ENCODE measurements at places on chromosomes 7 and 10.

DNA sequence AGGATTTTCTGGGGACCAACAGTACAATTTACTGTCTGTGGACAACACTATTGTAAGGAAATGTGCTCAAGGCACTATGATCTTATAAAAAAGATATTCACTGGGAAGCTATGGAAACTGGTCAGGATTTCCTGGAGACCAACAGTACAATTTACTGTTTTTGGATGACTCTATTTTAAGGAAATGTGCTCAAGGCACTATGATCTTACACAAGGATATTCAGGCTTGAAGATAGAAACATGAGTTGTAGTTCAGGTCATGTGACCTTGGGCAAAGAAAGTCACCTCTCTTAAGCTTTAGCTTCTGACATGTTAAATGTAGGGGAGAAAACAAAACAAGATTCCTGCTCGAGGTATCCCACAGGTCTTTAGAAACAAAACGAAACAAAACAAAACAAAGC, 1.7 kb upstream of the ITPRID1 start:
- no peak for DNase-seq

DNA sequence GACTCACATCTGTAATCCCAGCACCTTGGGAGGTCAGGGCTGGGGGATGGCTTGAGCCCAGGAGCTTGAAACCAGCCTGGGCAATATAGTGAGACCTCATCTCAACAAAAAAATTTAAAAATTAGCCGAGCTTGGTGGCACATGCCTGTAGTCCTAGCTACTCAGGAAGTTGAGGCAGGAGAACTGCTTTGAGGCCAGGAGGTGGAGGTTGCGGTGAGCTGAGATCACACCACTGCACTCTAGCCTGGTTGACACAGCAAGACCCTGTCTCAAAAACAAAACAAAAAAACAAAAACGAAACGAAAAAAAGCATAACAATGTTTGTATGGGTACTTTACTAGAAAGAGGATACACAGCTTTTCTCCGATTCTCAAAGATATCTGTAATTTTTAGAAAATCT, 31.8 kb downstream of the WNT16 start:
- DNase-seq: no peak

DNA sequence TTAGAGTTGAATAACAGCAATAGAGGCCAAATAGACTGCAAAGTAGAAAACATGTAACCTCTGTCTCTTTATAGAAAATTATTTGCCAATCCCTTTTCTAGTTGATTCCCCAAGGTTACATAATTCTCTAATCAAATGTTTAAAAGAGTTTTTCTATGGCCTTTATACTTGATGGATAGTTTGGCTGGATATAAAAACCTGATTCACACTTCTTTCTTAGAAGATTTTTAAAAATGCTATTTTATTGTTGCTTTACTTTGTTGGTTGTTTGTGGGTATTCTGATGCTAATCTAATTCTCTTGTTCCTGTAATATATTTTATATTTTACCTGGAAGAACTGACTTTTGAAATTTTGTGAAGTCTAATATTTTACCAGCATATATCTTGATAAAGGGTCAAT, 331.1 kb upstream of the MTPN start:
- DNase-seq: no peak

DNA sequence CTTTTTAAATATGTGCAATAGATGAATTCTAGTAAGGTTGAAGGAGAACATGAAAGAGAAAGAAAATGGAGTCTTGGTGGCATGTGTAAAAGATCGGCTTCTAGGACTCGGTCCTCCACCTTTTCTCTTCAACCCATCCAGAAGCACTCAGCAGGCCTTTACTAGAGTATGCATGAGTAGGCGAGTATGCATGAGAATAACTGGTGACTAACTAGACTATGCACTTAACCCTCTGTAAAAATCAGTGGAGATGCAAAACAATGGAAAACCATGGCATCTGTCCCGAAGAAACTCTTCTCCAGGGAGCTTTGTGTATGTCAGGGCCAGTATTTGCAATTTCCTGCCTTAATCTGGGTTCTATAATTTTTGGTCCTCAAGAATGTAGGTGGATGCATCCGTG, 40.0 kb upstream of the GRB10 start:
- no peak for DNase-seq

GRCh38 chr7:40723829-40724228, 589.0 kb downstream of the SUGCT start:
- no peak for DNase-seq

Measured in stimulated activated CD8-positive, alpha-beta memory T cell treated with anti-CD3 and anti-CD28 coated beads, Interleukin-15, amount 100 ng/mL, for 24 hours (primary cell).